Kasumi-1 (cell line): ENCODE measurements at places on chromosomes 3 and 15.

DNA sequence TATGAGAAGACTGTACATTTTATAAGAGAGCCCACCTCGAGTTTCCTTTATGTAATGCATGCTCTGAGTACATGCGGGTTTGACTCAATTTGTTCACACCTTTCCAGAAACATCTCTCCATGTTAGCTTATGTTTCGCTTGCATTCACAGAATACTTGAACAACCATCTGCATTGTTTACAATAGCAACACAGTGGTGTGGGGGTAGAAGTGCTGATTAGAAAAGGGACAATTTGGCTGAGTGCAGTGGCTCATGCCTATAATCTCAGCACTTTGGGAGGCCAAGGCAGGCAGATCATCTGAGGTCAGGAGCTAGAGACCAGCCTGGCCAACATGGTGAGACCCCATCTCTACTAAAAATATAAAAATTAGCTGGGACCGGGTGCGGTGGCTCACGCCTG, 60.9 kb downstream of the NCEH1 start:
- no peak for DNase-seq

DNA sequence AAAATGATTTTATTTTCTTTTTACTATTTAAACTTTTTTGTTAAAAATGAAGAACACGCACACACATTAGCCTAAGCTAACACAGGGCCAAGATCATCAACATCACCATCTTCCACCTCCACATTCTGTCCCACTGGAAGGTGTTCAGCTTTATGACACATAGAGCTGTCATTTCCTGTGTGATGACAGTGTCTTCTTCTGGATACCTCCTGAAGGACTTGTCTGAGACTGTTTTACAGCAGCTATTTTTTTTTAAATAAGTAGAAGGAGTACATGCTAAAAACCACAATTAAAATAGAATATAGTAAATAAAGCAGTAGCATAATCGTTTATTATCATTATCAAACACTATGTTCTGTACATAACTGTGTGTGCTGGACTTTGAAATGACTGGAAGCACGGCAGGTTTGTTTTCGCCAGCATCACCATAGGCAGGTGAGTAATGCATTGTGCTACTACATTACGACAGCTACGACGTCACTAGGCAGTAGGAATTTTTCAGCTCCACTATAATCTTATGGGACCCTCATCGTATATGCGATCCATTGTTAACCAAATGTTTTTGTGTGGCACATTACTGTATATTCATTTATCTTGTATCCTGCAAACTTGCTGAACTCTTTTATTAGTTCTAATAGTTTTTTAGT, 72.8 kb downstream of the KLF15 start:
- no peak for DNase-seq

- DNase-seq = no peak
Measured at GRCh38 chr3:153061938-153062528, 100.0 kb upstream of the RAP2B start.

DNA sequence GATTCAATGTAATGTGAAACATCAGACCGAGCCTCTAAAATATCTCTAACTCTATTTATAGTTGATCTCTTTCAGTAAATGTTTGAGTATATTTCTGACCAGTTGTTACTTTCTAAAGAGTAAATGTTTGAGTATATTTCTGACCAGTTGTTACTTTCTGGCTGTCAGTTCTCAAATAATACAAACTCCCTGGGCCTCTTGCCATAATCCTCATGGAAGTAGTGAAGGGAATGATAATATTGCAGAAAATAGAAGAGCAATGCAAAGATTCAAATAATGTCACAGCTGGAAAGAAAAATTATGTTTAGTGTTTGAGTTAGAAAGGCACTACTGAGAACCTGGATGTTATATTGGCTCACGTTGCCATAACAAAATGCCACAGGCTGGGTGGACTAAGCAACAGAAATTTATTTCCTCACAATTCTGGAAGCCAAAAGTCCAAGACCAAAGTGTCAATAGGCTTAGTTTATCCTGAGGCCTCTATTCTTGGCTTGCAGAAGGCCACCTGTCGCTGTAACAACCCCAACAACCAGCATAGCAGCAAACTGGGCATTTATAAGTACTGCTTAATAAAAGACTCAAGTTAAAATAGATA, 470.6 kb upstream of the BCHE start:
- no peak for DNase-seq

- no peak for DNase-seq
Measured at GRCh38 chr3:99620077-99620767, 18.2 kb upstream of the COL8A1 start.

- DNase-seq = no peak
Measured at GRCh38 chr3:66717806-66718205, 217.0 kb upstream of the LRIG1 start.

DNA sequence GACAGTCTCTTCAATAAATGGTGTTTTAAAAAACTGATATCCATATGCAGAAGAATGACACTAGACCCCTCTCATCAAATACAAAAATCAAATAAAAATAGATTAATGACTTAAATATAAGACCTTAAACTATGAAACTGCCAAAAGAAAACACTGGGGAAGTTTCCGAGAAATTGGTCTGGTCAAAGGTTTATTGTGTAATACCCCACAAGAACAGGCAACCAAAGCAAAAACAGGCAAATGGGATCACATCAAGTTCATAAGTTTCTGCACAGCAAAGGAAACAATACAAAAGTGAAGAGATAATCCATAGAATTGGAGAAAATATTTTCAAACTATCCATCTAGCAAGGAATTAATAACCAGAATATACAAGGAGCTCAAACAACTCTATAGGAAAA, 126.2 kb downstream of the GOLIM4 start:
- DNase-seq = no peak

- DNase-seq = no peak
Measured at GRCh38 chr3:69216981-69217380, 94.6 kb upstream of the LMOD3 start.

DNA sequence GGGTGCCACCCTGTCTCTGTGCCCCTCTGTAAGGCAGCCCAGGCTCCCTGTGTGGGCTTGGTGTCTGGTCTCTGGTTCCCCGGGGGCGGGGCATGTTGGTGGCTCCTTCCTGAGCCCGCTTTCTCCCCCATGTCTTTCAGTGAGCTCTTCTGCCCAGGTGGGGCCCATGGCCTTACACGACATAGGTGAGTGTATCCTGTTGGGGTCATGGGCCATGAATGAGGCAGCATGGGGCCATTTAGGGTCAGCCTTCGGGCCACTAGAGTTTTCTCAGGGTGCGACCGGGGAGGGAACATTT, 195.1 kb downstream of the UBE3A start:
- no peak for DNase-seq

DNA sequence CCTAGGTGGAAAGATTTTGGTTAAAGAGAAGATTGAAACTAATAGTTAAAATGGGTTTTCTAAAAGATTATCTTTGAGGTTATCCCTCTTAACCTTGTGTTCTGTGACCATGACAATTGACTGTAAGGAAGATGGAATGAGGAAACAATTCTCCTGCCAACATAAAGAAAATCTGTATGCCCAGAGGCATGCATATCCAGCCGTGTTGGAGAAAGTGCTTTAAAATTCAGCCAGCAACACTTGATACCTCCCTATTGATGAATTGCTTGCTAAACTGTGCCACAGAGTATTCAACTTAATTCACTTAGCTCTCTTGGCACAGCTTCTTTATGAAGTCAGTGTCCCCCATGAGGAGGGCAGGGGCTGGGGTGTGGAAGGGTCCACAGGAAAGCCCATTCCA, 203.5 kb downstream of the UBE2E2 start:
- no peak for DNase-seq
